ENCODE measurements at places on chromosomes 16 and 17.

DNA sequence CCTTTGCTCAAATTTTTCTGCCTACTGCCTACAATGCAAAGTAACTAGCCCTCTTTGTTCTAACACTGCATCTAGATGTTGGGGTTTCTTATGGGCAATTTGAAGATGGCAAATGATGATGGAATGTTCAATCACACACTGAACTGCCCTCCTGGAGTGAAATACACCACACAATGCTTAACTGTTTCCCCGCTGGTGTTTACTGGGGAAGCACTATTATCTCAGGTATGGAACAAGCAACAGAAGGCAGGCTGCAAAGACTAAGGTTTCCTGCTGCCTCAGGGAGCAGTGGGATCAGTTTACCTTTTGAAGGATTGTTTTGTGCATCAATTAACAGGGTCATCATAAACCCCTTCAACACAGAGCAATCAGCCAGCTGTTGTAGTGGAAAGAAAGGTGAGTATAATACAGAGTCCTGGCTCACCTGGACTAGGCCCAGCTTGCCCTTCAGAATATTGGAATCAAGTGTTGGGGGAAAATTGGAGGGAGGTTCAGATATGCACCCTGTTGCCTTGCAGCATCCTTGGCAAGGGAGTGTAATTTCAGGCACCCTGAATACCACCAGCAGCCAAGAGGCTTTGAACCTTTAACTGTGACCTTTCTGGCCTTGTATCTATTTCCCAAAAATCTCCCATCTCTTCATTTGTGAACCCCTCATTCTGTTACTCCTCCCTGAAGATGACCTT is 105.4 kb upstream of the CDH11 start:
- DNase-seq = no peak

DNA sequence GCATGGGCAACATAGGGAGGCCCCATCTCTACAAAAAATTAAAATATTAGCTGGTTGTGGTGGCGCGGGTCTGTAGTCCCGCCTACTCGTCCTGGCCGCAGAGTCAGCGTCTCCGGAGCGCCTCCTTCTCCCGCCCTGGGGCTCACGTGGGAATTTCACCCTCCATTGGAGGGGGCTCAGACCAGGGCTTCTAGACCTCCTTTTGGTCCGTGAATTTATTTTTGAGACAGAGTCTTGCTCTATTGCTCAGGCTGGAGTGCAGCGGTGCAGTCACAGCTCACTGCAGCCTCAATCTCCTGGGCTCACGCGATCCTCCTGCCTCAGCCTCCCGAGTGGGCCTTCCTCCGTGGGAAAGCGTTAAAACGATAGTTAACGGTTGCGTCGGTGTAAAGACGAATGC is 394 bp upstream of the NME4 start:
- no peak for DNase-seq

DNA sequence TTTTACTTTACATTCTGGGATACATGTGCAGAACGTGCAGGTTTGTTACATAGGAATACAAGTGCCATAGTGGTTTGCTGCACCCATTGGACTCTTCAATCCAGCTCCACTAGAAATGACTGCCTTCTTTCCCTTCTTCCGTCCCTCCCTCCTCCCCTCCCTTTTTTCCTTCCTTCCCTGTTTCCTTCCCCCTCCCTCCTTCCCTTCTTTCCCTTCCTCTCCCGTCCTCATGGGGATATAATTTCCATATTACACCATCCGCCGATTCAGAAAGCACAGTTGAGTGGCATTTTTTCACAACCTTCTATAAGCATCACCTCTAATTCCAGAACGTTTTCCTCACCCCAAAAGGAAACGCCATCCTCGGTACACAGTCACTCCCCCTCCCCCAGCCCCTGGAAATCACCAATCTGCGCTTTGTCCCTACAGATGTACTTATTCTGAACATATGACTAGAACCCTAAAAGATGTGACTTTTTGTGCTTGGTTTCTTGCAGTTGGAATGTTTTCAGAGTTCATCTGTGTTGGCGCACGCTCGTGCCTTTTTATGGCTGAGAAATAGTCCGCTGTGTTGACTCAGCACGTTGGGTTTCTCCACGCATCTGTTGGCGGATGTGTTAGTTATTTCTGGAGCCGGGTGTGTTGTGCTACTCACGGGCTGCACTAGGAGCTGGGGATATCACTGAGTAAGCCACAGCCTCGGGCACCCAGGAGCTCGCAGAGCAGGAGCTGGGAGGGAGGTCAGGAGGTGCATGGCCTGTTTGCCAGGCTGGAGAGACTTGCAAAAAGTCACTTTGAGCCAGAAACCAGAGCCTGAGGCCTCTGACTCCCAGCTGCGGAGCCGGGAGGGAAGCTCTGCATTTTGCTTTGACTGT is 336.4 kb downstream of the SEC14L1 start:
- DNase-seq = no peak

DNA sequence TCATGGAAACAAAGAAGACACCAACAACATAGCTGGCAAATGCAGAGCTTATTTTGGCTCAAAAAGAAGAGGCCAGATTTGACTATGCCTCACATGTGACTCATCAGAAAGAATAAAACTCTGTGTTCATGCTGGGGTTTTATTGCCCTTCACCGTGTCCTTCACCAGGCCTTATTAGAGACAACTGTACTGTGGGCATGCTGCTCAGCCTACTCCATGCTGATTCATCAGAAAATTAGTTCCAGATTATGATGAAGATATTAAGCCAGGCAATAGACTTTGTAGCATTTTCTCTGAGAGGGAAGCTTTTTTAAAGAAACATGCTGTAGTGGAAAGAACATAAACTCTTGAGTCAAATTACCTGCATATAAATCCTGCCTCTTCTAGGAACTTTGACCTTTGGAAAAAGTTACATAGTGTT is 89.8 kb downstream of the CYB561 start:
- no peak for DNase-seq

GRCh38 chr17:42901535-42902229 is 1.1 kb downstream of the G6PC1 start:
- DNase-seq = no peak

DNA sequence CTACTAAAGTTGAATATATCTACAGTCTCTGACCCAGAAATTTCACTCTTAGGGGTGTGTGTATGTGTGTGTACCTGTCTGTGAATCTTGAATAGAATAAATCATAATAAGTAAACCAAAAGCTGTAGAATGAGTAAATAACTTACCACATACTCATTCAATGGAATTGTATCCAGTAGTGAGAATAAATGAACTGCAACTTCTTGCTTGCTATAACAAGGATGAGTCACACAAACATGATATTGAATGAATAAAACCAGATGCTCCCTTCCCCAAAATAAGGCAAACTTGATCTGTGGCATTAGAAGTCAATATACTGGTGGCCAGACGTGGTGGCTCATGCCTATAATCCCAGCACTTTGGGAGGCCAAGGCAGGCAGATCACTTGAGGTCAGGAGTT is 259.8 kb upstream of the MON1B start:
- DNase-seq = no peak

All from NCI-H2081 treated with DMSO at 0.1 percent for 48 hours (cell line).